ENCODE measurements at places on chromosomes 11 and 22.

- DNase-seq = no peak
Measured at GRCh38 chr22:20240447-20240764, 27.7 kb downstream of the RTN4R start.

- DNase-seq = no peak
Measured at GRCh38 chr11:106998916-106999188, 19.4 kb downstream of the GUCY1A2 start.

- no peak for DNase-seq
Measured at GRCh38 chr11:6598555-6598954, 4.9 kb downstream of the RRP8 start.

DNA sequence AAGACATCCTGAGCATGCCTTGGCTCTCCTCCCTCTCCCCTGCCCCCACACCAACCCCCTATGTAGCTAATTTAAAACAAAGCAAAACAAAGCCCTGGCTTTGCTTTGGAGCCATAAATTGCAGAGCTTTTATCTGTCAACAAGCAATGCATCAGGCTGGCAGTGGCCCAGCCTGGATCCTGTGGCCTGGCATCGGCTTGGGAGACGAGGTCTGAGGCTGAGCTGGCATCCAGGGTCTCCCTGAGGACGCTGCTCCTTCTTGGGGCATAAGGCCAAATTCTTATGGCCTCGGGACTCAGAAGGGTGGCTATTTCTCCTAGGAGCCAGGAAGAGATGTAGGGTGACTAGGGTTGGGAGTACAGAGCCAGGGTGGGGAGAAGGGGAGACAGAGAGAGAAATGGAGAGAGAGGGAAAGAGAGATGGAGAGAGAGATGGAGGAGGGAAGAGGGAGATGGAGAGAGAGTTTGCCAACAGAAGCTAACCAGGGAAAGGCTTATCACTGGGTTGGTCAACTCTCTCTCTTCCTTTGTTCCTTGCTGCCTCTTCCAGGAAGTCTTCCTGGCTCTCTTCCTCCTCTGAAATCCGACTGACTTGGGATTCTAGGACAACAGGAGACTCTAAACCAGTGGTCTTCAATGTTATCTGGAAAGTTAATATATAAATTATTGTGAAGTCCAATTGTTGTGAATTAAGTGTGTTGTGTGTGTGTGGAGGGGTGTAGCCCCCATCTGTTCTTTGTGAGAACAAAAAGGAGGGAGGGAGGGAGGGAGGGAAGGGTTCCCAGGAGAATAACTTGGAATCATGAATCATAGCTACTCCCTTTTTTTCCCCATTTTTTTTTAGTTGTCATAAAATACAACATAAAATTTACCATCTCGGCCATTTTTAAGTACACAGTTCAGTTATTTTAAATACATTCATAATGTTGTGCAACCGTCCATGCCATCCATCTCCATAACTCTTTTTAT, 29.1 kb downstream of the TSPAN18 start:
- no peak for DNase-seq

GRCh38 chr11:36672815-36673450, 74.9 kb upstream of the RAG2 start:
- DNase-seq = peak; percentile 30

DNA sequence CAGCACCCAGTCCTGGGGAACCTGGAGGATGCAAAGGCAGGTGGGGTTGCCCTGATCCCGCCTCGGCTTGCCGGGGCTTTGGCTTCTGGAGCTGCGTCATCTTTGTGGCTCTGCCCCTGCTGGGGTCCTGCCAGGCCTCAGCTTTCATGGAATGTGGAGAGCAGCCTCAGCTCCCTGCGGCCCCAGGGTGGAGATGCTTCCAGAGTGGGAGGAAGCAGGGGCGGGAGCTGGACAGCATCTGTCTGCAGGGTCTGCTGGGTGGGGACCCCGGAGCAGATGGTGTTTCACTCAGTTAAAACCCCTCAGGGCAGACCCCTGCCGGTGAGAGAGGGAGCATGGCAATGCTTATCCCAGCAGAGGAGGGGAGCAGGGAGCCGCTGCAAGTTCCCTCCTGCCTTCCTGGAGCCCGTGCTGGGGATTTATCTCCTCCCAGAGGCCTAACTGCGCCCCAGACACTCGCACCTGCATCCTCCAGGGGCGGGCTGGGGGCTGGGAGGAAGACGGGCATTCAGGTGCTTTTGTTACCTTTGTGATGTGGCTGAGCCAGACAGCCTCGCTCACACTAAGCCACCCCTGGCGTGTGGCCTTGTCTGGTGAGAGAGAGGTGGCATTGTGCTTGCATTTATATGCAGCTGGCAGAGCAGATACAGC, 15.7 kb downstream of the GRIK4 start:
- DNase-seq = no peak

GRCh38 chr22:39956932-39957664, 3.1 kb upstream of the TMA7B start:
- DNase-seq = no peak

DNA sequence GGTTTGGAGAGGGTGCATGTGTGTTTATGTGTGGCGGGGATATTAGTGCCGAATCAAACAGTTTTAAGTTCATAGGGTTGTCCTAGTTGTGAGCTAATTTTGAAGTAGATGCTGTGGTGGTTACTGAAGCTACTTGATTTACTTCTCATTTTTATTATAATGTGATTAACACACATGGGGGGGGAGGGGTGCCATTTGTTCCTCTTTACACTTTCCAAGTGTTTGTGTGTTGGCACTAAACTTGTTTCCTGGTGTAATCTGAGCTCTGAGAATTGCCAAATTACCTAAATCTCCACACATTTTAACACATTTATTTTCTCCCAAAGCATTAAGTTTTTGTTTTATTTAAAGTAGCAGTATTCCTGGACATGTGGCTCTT, 60.1 kb downstream of the ZNRF3 start:
- DNase-seq = no peak

GRCh38 chr22:43300891-43301676, 42.1 kb downstream of the SCUBE1 start:
- DNase-seq = no peak

DNA sequence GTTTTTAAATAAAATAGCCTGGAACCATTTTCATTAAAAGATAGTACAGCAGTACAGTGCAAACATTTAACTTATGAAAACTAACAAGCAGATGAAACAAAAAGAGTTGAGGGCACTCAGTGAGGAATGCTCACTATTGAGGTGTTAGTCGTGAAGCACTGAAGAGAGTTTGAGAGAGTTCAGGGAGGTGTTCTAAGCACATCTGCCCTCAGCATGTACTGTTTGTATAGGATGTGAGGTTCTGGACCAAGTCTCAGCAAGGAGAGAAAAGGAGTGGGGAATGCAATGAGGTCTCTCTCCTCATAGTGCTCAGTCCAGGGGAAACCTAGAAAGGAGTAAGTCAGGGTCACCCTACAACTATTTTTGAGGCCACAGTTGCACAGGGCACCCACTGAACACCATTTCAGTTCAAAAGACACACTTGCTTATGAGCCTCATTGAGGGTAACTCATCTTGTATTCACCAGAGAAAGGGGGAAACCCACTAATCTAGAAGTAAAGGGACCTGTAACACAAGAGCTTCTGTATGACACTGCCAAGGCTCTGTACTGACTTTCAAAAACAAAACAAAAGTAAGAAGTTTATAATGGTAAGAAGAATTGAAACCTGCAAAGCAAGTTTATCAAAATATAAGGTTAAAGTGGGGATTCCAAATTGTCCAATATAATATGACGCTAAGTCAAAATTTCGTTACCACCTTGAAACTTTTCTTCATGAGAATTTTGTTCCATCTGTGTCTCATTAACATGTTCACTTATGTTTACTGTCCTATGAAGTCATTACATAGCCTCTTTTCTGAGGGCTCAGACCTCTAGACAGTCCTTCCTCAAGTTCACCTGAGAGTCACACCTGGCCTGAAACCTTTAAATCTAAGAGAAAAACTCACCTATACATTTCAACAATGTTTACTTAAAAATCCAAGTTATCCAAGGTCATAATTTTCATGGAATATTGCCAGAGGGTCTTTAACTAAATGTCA, 275.3 kb downstream of the ETS1 start:
- DNase-seq = no peak

DNA sequence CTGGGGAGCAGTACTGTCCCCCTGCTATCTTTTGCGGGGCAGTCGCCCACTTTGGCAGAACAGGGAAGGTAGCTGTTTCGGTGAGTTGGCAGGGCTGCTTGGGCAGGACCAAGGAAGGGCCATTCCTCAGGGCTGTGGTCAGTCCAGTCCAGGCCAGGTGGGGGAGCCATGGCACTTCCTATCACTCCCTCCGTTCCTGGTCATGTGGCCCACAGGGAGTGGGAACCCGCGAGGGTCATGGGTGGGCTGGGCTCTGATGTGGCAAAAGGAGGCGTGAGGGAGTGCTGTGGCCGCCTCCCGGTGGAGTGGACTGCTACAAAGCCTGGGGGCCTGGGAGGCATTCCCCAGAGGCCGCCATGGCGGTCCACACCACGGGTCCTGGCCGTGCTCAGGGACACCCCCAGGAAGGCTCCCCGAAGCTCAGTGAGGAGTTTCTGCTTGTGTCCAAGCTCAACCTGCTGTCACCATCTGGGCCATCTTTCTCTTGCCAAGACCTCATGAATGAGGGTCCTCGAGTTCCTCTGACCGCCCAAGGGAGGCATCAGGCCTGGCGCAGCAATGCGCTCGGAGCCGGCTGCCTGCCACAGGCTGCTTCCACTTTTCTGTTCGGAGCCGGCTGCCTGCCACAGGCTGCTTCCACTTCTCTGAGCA, 11.9 kb downstream of the CHID1 start:
- DNase-seq = no peak

DNA sequence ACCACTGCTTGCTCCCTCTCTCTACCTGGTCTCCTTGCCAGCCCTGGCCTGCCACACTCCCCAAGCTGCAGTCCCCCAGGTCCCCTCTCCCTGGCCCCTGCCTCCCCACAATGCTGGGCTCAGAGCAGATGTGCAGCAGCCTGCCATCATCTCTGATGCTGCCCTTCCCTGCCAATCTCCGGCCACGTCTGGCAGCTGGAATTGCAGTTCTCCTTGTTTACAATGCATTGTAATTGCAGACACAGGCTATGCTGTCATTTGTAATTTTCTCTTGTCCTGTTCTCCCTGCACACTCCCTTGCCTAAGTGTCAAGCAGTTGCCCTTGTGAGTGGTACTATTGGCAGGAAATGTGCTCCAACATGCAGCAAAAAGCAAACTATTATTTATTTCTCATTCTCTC, 222.3 kb downstream of the NTM start:
- DNase-seq = no peak

DNA sequence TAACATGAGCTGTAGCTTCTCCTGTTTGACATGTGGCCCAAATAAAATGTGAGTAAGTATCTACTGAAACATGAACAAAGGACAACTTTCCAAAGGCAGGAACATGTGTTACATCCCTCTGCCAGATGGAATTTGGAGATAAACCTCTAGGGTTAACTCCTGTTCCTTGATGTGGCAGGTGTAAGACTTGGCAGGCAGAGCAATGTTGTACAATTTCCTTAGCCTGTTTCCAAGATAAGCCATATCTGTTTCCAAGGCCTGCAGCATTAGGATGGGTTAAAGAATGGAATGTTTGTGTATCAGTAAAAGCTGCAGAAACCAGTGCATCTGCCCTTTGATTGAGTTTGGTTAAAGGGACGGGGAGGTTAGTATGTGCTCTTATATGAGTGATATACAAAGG, 8.8 kb upstream of the DNAJB13 start:
- no peak for DNase-seq

All from epithelial cell of proximal tubule (primary cell).